ENCODE measurements at places on chromosomes 3 and 15.

DNA sequence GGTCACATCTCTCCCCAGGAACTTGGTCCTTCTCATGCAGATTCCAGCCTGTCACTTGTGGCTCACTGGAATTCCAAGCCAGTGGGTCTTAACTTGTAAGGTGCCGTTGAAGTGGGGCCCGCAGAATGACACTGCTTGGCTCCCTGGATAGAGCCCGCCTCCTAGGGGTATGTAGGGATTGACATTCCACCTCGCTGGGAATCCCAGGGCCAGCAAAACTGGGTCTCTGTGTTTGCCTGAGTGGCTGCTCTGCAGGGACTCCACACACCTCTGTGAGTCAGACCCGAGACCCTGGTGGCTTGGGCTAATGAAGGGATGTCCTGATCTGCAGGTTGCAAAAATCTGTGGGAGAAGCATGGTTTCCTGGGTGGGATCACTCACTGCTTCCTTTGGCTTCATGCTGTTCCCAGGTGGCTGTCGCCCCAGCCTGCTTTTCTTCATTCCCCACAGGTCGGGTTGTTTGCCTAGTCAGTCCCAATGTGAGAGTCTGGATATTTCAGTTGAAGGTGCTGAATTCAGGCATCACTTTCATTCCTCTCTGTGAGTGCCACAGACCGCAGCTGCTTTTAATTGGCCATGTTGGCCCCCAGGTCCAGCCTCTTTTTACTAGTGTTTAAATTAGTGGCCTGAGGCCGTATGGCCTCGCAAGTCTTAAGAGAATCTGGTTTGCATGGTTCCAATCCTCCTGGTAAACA is 156.0 kb upstream of the TRIM42 start:
- no peak for DNase-seq

GRCh38 chr3:43017593-43018195 is 38.6 kb downstream of the GASK1A start:
- no peak for DNase-seq

DNA sequence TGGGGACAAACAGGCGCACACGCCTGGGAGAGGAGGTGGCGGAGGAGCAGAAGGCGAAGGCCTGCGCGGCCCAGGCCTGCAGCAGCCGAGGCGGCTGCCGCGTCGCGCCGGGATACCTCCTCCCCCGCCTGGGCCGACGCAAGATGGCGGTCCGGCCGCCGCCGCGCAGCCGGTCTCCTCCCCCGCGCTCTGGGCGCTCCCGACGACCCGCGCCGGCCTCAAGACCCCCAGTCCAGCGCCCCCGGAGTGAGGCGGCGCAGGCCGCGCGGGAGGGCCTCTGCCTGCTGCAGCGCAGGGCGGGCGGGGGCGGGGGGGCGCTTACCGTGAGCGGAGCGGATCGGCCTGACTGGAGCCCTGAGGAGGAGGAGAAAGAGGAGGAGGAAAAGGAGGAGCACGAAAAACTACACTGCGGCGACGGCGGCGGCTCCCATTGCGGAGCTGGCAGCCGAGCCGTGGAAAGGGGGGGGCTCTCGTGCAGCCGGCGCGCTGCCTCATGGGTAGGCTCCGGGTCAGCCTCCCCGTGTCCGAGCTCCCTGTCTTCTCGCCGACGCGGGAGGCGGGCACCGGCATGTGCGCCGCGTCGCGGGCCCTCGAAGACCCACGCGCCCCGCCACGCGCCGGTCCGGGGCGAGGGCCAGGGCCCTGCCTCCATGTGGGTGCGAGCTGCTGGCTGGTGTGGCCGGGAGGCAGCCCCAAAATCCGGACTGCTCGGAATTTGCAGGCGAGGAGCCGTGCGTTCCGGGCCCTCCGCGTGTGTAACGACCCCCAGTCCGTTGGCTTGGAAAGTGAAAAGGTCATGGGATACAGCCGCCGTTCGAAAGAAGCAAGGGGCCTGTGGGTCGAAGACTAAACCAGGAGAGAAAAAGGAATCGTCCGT is at the start of gene ZNF280D:
Gene ZNF280D (minus strand): TSS at position 374 of the 877 bp plus-strand sequence. CDS start 26,400 bp downstream, outside the sequence.
- DNase-seq = peak; percentile 58

DNA sequence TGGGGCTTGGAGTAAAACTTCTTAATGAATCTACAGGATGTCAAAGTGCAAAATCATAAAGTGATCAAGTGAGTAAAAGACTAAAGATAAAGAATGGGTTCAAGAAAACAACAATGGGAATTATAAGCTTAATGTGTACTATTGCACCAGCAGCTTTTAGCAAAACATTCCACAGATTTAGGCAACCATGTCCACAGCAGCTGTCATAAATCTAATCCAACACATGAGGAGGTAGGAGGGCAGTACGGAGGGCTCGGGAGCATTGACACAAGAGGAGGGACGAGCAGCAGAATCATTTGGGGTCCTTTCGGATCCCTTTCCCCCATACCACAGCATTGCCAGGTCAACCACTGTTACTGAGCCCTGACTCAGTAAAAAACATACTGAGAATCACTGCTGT is 464.3 kb upstream of the WNT5A start:
- DNase-seq = no peak

GRCh38 chr3:36146404-36146803 is 233.9 kb upstream of the STAC start:
- DNase-seq = no peak

- DNase-seq = no peak
Measured at GRCh38 chr3:41148478-41148877, 50.8 kb upstream of the CTNNB1 start.

- no peak for DNase-seq
Measured at GRCh38 chr3:173902871-173903270, 505.3 kb downstream of the NLGN1 start.

DNA sequence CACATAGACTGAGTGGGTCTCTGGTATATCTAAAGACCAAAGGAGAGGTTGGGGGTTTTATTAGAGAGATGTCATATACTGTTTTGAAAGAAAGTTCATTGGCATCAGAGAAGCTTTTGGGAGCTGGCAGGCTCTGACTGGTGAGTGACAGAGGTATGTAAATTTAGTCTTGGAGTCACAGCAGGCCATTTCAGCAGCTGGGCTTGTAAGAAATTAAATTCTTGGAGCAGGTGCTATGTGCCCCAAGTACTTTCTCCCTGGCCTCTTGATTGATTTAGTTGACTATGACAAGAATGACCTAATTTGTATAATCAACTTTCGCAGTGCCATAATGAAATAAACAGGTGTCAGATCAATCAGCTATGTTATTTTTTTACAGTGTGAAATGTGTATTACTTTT is 47.8 kb upstream of the CDAN1 start:
- DNase-seq = no peak

- no peak for DNase-seq
Measured at GRCh38 chr15:83092309-83092976, 15.0 kb upstream of the TM6SF1 start.

DNA sequence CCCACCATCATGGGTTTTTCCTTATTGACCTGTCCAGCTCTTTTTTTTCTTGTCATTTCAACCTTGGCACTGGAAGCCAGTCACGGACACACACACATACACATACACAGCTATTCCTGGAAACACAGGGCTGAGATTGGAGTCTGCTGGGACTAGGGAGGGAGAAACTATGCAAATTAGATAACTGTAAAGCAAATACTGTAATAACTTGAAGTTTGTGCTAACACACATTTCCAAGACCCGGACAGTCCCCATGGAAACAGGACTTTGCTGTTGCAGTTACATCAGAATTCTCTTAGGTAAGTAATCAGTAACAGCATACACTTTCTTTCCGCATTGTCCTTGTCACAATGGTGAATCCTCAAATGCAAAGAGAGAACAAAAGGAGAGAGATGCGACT is 304.4 kb downstream of the KBTBD8 start:
- no peak for DNase-seq

GRCh38 chr3:150736316-150736719 is 26.7 kb downstream of the SIAH2 start:
- DNase-seq = no peak

- DNase-seq = no peak
Measured at GRCh38 chr3:63961891-63962290, 49.7 kb upstream of the SCAANT1 start.

DNA sequence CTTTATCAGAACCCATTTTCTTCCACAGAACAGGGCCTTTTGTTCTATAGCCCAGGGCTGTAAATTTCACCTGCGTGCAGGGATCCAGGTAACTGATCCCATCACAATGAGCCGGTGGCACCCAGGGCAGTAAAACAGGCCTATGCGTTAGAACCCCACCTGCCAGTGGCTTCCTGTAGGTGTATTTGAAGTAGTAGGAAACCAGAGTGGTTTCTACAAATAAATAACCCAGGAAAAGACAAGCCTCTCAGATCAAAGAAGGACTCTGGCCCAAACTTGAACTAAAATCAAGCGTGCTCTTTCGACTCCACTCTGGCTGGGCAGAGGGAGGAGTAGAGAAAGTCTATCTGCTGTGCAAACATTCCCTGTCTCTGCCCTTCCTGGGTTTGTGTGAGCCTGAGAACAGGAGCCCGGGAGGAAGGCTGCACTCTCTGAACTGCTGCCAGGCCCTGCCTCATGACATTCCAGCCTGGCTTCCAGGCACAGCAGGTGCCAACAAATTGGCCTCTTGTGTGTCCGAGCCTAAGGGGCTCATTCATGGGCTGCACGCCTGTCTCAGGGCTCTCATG is 77.7 kb downstream of the CEMIP start:
- DNase-seq = no peak

DNA sequence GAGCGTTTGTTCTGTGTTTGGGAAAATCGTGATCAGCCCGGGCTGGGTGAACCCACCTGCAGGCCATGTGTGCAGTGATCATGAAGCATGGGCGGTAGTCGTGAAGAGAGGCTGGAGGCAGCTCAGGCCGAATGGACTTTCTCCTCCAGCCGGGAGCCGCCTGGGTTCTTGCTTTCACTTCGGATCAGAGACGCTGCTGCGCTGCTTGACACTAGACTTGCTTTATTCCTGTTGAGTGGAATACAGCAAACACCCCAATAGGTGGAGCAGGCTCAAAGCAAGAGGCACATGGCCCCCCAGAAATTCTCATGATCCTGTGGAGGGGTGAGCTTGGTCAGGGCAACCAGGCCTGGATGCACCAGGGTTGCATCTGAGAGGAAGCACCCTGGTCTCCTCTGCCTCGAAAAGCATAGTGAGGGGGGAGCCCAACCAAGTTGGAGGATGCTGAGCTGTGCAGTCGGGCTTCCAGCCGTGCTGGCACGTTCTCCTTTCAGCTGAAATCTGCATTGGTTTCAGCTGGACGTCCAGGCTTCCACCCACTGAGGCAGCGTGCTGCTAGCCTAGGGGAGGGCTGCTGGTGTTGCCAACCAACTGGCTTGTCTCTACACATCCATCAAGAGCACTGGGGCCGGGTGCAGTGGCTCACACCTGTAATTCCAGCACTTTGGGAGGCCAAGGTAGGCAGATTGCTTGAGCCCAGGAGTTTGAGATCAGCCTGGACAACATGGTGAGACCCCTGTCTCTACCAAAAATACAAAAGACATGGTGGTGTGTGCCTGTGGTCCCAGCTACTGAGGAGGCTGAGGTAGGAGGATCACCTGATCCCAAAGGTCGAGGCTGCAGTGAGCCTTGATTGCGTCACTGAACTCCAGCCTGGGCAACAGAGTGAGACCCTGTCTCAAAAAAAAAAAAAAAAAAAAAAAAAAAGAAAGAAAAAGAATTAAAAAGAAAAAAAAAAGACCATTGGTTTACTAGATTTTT is 2.8 kb upstream of the NRROS start:
- no peak for DNase-seq

GRCh38 chr3:196726788-196727675 is 12.6 kb upstream of the PAK2 start:
- no peak for DNase-seq

GRCh38 chr3:126934031-126934531 is 48.8 kb upstream of the PLXNA1 start:
- DNase-seq = no peak

- DNase-seq = no peak
Measured at GRCh38 chr3:126664591-126665214, 9.8 kb upstream of the TXNRD3 start.

DNA sequence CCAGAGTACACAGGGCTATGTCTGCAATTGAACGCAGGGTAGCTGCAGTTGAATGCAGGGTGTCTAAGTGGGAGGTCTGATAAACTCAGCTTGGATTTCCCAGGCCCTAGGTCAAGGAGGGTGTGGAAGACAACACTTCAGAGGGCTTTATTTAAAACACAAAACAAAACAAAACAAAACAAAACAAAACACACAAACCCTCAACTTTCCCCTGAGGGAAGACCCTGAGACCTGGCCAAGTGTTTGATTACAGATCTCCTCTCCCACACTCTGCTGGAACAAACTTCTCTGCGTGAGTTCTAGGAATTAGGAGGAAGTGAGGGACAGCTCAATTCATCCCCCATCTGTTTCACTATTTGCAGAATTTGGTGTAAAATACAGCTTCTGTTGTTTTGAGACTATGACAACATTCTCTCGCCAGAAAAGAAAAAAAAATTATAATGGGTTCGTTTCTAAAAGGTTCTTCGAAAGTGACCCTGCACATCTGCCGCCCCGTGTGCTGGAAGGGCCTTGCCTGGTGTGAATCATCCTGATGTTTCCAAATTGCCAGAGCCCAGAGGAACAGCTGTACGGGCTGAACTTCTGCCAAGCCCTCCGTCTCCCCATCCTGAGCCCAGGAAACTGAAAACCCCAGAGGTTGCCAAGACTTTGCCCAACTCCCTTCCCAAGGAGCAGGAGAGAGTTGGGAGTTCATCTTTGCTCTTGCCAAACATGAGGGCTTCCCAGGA is 73.3 kb upstream of the RAD18 start:
- DNase-seq = no peak

- DNase-seq = no peak
Measured at GRCh38 chr3:110021659-110022058, 684.3 kb upstream of the DPPA4 start.

DNA sequence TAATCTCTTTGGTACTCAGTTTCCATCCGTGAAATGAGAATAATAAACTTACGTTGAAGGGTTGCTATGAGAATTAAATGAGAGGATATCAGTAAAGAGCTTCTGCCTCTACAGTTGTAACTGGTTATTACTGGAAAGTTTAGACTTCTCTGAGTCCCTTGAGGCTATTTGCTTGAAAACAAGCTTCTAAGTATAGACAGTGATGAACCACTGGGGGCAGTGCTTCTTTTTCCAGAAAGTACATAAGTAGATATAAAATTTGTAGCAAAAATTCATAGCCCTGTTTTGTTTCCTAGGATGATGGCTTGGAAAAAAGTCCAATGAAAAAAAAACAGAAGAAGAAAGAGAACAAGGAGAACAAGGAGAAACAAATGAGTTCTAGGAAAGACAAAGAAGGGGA is 87.1 kb downstream of the RGMA start:
- DNase-seq = no peak

GRCh38 chr3:42590989-42591756 is 513 bp downstream of the SS18L2 start:
- DNase-seq = no peak

GRCh38 chr3:25592510-25592968 is 72.2 kb downstream of the TOP2B start:
- no peak for DNase-seq

GRCh38 chr3:70000563-70001081 is 1.1 kb downstream of the SAMMSON start:
- no peak for DNase-seq

GRCh38 chr3:12427551-12427950 is 56.7 kb upstream of the TSEN2 start:
- DNase-seq = no peak

DNA sequence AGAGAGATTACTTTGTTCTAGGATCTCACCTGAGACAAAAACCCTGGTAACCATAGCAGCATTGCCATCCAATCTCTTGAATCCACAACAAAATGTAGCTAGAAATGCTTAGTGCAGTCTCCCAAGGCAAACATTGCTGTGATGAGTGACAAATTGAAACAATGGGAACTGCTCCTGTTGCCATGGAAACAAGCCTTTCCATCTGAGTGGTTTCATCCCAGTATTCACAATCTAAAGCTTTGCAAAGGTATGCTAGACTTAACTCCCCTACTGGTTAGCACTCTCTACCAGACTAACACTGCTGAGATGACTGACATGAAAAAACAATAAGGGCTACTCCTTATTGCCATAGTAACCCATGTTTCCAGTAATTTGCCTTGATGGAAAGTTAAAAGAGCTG is 172.6 kb upstream of the CNTN3 start:
- DNase-seq = no peak
